ENCODE measurements at places on chromosomes 2 and 18. TPM values are rescaled to one million over a fixed set of nuclear protein-coding genes. Genes with fewer than 3 reads are reported as not detected.

DNA sequence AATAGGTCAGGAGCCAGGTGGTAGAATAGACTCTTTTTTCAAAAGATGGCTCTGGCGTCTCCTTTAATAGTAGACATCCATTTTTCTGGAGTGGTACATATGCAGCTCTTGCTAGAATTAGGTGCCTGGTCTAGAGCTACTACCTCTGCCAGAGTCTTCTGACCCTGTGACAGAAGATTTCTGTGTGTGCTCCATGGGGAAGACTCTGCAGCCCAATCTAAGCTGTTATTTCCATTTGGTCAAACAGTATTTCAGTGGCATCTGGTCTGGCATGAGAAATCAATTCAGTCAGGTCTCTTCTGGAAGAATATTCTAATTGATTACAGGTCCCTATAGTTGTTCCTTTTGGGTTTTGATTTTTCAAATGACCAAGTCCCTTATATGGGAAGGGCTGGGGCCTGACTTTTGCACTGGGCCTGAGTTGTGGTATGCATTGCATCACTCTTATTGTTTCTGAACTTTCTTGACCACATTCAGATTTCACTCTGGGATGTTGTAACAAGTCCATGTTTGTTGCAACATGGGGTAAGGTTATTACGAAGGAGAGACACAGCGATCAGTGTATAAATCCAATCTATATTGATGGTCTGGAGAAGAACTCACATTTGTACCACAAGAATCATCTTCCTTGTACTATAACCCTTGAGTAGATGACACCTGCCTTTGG, 12.1 kb downstream of the MXD1 start:
- no peak for DNase-seq

- no peak for DNase-seq
These were observed 48.5 kb upstream of the CCDC195 start for GRCh38 chr2:224764565-224765236.

GRCh38 chr2:61179701-61180639, 18.0 kb downstream of the C2orf74 start:
- DNase-seq: peak; percentile 49

- DNase-seq: no peak
These were observed 3.9 kb downstream of the DUSP28 start for GRCh38 chr2:240563951-240564560.

- DNase-seq: peak; percentile 47
These were observed 147.8 kb upstream of the ERBB4 start for GRCh38 chr2:212686285-212686895.

DNA sequence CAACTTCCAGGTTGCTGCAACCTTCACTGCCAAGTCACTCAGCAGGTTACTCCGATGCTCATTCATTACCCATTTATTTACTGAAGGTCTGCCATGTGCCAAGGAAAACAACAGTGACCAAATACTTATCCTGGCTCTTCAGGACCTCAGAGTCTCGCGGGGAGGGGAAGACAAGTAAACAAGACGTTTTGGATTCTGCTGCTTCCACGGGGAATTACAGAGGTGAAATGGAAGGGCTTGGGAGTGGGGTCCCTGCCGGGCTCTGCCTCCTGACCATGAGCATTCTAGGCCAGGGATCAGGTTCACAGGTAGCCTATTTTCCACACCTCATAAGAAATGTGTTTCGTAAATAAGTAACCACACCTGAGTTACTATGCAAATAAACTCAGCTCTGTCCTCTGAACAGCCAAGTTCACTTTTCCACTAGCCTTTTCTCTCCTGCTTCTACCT, 68.1 kb downstream of the CLHC1 start:
- no peak for DNase-seq

The FOXD4L1 gene
- total RNA-seq: 0.10 TPM

The DCC gene
- total RNA-seq: not detected

The ABCG5 gene
- 57.0 TPM for total RNA-seq

The VWA3B gene
- 0.18 TPM for total RNA-seq

The TCF23 gene
- 0.10 TPM for total RNA-seq

The CELF4 gene
- total RNA-seq: not detected

Measured in left lobe of liver (tissue), 2 donors.